ENCODE measurements at places on chromosomes 2 and 18. TPM values are rescaled to one million over a fixed set of nuclear protein-coding genes. Genes with fewer than 3 reads are reported as not detected.

GRCh38 chr2:27705851-27706622 lies 42.3 kb downstream of the SLC4A1AP start:
- DNase-seq = no peak

DNA sequence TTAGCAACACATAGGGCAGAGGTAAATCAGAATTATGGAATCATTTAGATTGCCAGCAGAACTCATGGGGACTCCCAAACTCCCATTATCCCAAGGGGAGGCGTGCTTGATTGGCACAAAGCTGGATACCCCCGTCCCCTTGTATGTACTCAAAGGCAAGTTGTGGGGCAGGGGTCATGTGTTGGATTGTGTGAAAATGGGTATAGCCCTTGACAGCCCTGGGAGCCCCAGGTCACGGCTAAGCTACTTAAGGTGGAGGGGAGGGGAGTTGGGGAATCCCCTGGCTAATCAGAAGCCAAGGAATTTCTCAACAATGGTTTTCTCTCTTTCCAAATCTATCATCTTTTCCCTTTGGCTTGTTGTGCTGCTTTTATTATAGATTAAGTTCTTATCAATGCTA lies 32.7 kb downstream of the CLIP4 start:
- DNase-seq = no peak

DNA sequence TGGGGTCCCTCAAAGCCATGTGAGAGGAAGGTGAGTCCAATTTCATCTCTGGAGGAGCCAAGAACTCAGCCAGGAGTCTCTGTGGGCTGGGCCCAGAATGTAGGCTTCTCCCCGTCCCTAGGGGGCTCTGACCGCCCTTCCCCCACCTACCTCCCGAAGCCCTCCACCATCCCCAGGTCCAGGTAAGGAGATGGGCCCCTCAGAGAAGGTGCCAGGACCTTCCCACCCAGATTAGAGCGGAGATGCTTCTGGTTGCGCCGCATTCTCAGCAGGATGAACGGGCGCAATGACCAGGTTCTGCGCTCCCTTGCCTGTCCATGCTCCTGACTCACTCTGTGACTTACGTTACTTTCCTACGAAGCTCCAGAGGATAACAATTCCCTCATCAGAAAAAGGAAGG lies 23.0 kb downstream of the ST8SIA5 start:
- no peak for DNase-seq

DNA sequence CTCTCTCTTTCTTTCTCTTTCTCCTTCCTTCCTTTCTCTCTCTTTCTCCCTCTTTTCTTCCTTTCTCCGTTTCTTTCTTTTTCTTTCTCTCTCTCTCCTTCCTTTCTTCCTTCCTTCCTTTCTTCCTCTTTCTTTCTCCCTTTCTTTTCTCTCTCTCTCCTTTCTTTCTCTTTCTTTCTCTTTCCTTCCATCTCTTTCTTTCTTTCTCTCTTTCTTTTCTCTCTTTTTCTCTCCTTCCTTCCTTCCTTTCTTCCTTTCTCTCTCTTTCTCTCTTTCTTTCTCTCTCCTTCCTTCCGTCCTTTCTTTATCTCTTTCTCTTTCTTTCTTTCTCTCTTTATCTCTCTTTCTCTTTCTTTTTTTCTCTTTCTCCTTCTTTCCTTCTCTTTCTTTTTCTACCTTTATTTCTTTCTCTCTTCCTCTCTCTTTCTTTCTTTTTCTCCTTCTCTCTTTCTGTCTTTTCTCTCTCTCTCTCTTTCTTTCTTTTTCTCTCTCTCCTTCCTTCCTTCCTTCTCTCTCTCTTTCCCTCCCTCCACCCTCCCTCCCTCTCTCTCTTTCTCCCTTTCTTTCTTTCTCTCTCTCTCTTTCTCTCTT lies 32.3 kb upstream of the ODC1 start:
- DNase-seq = no peak

DNA sequence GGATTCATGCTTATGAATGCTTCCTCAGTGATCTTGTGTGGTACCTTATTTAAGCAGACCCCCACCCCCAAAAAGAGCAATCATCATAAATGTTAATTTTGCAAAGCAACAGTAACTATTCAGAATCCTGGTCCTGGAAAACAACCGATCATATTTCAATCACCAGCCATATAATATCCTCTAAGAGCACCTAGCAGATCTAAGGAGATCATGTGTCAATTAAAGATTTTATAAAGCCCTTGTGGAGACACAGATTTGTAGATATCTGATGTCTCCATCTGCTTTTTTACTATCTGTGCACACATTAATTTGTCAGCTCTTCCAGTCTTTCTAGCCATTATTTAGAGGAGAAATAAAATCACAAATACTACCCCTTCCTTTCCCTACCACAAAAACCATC lies 423.7 kb downstream of the TGIF1 start:
- DNase-seq = no peak

Gene LAMA1
- total RNA-seq = 0.05 TPM

Gene AGXT
- total RNA-seq = 0.43 TPM

All from activated T-cell treated with anti-CD3 and anti-CD28 coated beads, Interleukin-2, amount 50 U/mL, for 4 hours (primary cell).